ENCODE measurements at places on chromosomes 3 and 15. TPM values are rescaled to one million over a fixed set of nuclear protein-coding genes. Genes with fewer than 3 reads are reported as not detected.

DNA sequence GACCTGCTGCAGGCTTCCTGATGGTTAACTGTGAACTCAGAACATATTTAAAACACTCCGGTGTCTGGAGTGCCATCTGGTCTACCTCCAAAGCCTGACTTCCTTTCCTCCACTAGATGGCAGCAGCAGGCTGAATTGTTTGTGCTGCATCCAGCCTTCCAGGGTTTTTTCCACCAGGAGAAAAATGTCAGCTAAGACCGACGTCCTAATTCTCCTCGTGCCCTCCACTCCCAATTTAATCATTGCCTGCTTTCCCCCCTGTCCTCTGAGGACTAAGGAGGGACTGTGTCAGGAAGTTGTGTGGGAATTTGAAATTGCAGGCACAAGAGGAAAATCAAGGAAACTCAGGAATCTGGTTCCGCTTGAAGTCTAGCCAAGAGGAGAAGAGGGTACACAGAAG lies 165.2 kb upstream of the UMPS start:
- DNase-seq = peak; percentile 91

- peak; percentile 67 for DNase-seq
Observed at GRCh38 chr3:42936157-42936981, 30.4 kb downstream of the ZNF662 start.

DNA sequence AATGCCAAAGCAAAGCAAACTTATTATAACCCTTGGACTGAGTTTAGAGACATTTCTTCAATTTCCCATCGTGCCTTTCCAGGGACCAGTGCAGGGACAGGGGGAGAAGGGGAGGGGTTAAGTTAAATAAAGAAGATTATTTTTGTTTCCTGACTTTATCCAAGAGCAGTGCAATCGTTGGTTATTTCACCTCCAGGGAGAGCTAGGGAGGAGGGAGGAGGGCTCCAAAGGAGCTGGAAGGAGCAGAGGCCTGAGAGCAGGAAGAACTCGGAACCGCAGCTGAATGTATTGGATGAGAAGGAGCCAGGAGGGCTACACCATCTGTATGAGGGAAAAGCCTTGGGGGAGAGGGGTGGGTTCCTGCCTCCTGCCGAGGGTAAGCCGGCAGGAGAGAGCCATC lies 20.7 kb downstream of the HAPLN3 start:
- DNase-seq = no peak

- peak; percentile 53 for DNase-seq
Observed at GRCh38 chr3:138696666-138697370, 88.2 kb downstream of the FAIM start.

Gene HGD
- total RNA-seq = not detected

Gene ARHGEF26
- 26.5 TPM for total RNA-seq

Data from umbilical cord (tissue), 2 donors.